Sigmoid colon (tissue), 7 donors: ENCODE measurements at places on chromosomes 1 and 21.
A peak's percentile ranks its signal among the peaks of the same experiment; 100 is the strongest.

GRCh38 chr21:38985568-38986378 is 180.0 kb downstream of the ETS2 start:
- no peak overlapping the region for H3K4me3 ChIP-seq
- no peaks in the 10 kb centered on the region for H3K36me3 ChIP-seq
- no peaks in the 10 kb centered on the region for H3K27me3 ChIP-seq
- DNase-seq = peak; percentile 91

- peak overlapping the region; percentile 1 for H3K27ac ChIP-seq
- H3K4me1 ChIP-seq = peaks cover 14% of the 10 kb centered on the region
- H3K27me3 ChIP-seq = no peaks in the 10 kb centered on the region
- no peak overlapping the region for H3K4me3 ChIP-seq
- DNase-seq = no peak
Observed at GRCh38 chr1:10495475-10495817, 20.7 kb downstream of the PEX14 start.

- no peaks in the 10 kb centered on the region for H3K4me1 ChIP-seq
- H3K27me3 ChIP-seq = no peaks in the 10 kb centered on the region
- no peaks in the 10 kb centered on the region for H3K36me3 ChIP-seq
- no peak for DNase-seq
- no peak overlapping the region for H3K27ac ChIP-seq
- H3K4me3 ChIP-seq = no peak overlapping the region
Observed at GRCh38 chr1:93829061-93829460, 49.9 kb downstream of the DNTTIP2 start.

GRCh38 chr1:81264976-81265375 is 535.8 kb upstream of the ADGRL2 start:
- no peak overlapping the region for H3K27ac ChIP-seq
- no peaks in the 10 kb centered on the region for H3K27me3 ChIP-seq
- DNase-seq = no peak
- H3K4me1 ChIP-seq = no peaks in the 10 kb centered on the region

DNA sequence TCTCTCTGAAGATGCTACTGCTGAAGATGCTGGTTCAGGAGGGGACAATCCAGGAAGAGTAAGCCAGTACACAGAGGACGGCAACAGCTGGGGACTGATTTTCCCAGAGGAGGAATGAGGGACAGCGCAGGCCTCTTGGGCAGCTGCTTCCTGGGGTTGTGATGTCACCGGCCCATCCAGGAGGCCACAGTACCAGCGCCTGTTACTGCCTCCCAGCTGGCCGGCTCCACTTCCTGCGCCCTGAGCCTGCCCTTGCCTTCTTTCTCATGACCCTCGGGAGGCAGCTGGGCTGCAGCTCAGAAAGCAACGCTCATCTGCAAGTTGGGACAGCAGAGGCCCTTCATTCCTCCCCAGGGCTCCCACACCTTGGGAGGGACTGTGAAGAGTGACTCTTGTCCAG is 21.9 kb upstream of the ID3 start:
- no peak overlapping the region for H3K27ac ChIP-seq
- no peaks in the 10 kb centered on the region for H3K27me3 ChIP-seq
- H3K4me3 ChIP-seq = no peak overlapping the region
- peaks cover 3% of the 10 kb centered on the region for H3K4me1 ChIP-seq
- no peaks in the 10 kb centered on the region for H3K36me3 ChIP-seq

GRCh38 chr1:39110882-39111281 is 84.7 kb downstream of the NDUFS5 start:
- peaks cover 85% of the 10 kb centered on the region for H3K4me1 ChIP-seq
- no peaks in the 10 kb centered on the region for H3K36me3 ChIP-seq

DNA sequence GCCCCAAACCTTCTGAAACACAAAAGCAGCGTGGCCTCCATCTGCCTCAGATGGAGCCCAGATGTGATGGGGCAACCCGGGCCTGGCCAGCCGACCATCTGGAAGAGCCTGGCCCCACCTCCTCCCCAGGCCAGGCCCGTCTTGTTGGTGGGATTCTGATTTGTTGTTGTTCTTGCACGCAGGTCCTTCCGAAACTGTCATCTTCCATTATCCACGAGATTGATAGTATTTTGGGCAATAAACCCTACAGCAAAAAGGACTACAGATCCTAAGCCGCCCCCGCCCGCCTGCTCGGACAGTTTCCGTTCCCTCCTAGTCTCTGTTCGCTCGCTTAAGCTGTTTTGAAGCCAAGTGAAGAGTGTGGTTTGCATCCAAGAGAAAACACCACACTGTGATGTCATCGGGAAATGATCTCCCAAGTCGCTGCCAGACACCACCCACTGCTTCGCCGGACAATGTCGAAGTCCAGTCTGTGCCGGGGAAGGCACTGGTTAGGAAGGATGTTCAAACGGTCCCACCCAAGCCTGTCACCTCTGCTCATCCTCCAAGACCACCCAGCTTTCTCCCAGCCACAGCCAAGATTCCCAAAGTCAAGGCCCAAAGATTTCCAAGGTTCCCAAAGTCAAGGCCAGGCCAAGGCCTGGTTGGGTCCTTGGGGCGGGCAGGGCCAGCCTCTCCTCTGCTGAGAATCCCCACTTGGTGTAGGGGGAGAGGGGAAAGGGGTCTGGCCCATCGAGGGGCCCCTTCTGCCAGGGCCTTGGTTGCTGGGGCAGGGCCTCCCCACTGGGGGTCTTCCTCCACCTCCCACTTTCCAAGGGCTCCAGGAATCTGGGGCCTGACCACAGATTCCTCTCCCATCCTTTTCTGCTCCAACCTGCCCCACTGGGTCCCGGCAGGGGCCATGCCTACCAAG is 52.9 kb downstream of the KCNAB2 start:
- DNase-seq = peak; percentile 70
- H3K27ac ChIP-seq = no peak overlapping the region
- H3K36me3 ChIP-seq = no peaks in the 10 kb centered on the region

DNA sequence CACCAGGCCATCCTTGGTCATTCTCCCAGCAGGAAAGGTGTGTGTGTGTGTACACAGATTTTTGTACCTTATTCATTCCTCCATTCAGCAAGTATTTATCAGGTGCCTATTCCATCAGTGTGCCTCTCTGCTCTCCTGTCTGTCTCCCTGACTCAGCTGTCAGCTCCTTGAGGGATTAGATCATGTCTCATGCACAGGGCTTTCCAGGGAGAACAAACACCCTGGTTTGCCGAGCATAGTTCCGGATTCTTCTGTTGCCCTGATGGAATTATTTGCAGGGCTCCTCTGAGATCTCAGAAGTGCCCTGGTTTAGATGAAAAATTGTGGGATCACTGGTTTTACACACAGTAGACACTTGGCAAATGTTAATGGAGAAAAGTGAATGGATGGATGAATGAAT is 8.1 kb upstream of the SDHB start:
- no peaks in the 10 kb centered on the region for H3K36me3 ChIP-seq
- no peak overlapping the region for H3K4me3 ChIP-seq
- DNase-seq = no peak
- H3K27ac ChIP-seq = no peak overlapping the region
- H3K27me3 ChIP-seq = no peaks in the 10 kb centered on the region

DNA sequence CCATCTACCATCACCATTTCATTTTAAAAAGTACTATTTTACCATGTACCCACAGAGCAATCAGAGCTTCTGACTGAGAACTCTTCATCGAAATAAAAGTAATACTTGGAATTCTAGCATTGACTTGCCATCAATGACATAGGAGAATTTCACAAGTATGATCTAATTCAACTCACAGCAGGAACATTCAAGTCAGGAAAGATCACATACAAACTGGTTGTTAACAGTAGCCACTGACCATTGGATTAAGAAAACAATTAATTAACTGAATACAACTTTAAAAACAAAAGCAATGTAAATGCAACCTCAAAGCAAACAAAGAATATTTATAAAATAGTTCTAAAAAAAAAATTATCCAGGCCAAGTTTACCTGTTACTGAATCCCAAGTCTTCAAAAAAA is 18.8 kb downstream of the RNF115 start:
- no peaks in the 10 kb centered on the region for H3K4me1 ChIP-seq
- no peaks in the 10 kb centered on the region for H3K27me3 ChIP-seq
- H3K4me3 ChIP-seq = no peak overlapping the region
- no peak overlapping the region for H3K27ac ChIP-seq
- no peak for DNase-seq
